ENCODE measurements at places on chromosomes 2 and 18.

DNA sequence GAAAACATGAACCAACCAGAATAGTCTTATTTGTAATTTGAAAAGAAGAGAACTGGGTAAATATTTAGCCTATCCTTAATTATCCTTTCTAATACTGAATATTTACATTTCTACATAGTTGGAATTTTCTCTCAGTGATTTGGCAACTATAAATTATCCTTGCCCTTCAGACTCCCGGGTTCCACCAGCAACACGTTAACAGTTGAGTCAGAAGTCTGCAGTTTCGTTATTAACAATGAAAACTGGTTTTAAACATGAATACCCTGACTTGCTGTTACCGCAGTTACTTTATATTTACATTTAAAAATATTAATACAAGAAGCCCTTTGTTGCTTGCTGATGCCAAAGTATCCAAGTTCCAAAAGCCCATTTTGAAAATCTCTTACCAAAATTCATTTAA is 673.0 kb downstream of the ARHGAP15 start:
- DNase-seq = no peak

- DNase-seq = no peak
Observed at GRCh38 chr2:7881466-7881865, 800.4 kb upstream of the ID2 start.

- peak; percentile 22 for DNase-seq
Observed at GRCh38 chr2:207163053-207163755, 2.5 kb downstream of the KLF7 start.

DNA sequence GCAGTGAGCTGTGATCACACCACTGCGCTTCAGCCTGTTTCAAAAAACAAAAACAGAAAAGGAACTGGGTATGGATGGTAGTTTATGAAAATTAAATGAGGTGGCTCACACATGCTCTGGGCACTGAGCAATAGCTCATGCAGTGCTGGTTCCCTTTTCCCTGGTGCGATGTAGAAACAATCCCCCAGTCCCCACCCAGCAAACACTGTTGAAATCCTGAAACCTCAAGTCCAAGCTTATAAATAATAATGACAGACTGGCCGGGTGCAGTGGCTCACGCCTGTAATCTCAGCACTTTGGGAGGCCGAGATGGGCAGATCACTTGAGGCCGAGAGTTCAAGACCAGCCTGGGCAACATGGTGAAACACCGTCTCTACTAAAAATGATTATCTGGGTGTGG is 55.4 kb upstream of the SMAD2 start:
- peak; percentile 65 for DNase-seq

DNA sequence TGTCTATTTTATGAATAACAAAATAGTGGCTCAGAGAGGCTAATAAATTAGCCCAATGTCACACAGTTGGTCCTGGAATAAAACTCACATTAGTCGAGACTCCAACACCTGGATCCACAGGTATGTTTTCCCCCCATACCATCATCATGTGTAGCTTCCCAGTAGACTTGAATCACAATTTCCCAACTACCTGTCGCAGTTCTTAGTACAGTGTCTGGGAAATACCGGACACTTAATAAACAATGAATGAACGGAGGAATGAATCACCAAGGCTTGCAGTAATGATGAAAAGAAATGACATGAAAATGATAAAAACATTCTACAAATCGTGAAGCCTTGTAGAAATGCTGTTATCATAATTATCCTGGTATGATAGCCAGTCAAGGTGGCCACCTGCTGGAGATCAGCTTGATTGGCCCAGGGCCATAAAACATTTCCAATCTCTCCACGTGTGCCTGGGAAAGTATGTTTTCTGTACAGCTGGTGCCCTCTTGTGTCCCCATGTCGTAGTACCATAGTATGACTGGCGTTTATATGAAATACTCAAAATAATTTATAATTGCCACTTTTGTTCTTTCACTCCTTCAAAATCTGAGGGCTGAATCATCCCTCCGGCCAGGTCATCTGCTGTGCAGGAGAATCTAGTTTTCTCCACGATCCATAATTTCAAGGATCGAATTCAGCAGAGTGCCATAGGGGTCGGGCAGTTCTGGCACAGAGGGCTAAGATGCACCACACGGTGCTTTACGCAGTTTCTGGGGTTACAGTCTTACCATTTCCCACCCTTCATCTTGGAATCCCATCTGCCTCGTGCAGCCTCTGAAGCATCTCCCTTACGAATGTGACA is 95.4 kb downstream of the LAMA1 start:
- DNase-seq = no peak

- no peak for DNase-seq
Observed at GRCh38 chr2:204274429-204274828, 270.8 kb upstream of the PARD3B start.

GRCh38 chr18:44497311-44497710 is 183.4 kb upstream of the SETBP1 start:
- DNase-seq = no peak
